Stimulated activated CD8-positive, alpha-beta memory T cell treated with anti-CD3 and anti-CD28 coated beads, Interleukin-15, amount 100 ng/mL, for 4 hours (primary cell): ENCODE measurements at places on chromosomes 7 and 10.

DNA sequence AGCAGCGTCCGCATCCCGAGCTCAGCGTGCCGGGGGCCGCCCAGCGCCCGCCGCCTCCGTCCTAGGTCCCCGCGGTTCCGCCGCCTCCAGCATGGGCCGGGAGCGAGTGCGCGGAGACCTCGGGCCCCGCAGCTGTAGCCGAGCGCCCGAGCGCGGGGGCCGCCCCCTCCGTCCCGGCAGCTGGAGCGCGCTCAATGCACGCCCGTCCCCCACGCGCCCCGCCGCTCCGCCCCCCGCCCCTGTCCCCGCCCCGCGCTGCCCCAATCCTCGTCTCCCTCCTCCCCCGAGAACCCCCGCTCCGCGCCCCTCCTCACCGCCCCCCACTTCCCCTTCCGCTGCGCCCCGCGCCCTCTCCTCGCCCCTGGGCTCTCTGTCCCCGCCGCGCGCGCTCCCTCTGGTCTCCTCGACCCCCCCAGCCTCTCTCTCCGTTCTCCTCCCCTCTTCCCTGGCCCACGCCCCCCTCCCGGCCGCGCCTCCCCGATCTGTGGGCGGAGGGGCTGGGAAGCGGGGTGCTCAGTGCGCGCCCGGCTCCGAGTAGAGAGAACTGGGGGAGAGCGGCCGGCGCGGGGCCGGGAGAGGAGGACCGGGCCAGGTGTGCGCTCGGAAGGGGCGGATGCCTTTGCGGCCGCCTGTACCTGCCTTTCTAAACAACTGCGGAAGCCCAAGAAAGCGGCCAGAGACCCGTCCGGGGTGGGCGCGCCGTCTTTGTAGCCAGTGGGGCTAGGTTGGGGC, at the start of gene VIPR2:
VIPR2 (minus strand) TSS at position 110 of the 732 bp plus-strand sequence; CDS start at position 14, 96 bp downstream.
- no peak for DNase-seq

DNA sequence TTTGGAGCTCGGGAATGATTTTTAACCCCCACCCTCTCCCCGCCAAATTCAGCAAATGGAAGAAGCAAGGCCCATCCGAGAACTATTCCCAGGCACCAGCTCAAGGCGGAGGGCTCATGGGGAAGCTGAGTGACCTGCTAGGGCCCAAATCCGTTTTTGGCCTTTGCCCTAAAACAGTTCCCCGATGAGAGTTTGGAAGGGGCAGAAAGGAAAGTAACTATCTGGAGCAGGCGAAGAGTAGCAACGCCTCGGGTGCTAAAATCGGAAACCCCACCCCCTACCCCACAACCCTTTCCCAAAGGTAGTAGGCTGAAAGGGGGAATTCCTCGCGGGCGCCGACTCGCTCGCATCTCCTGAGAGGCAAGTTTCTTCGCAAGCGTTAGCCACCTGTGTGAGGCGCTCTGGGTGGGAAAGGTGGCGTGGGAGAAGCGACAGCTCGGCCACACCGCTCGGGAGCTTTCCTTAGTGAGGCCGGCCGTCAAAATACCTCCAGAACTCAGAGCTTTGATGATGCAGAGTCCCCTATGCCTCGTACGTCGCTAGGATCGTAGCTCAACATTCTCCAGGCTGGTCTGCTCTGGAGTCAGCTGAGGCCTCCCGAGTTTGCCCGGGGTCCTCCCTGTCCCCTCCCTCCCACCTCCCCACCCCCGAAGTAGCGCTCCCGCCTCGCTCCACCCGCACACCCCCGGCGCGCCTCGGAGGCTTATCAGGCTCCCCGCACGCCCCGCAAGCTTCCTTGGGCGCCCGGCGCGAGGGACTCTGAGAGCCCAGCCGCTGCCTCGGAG, 642 bp upstream of the PRKG1 start:
- DNase-seq: no peak

GRCh38 chr10:130687566-130687965, 551.4 kb downstream of the GLRX3 start:
- no peak for DNase-seq

- DNase-seq: no peak
Observed at GRCh38 chr7:30162133-30162532, 27.3 kb downstream of the MTURN start.

- no peak for DNase-seq
Observed at GRCh38 chr7:156558198-156558597, 82.4 kb upstream of the RNF32 start.

DNA sequence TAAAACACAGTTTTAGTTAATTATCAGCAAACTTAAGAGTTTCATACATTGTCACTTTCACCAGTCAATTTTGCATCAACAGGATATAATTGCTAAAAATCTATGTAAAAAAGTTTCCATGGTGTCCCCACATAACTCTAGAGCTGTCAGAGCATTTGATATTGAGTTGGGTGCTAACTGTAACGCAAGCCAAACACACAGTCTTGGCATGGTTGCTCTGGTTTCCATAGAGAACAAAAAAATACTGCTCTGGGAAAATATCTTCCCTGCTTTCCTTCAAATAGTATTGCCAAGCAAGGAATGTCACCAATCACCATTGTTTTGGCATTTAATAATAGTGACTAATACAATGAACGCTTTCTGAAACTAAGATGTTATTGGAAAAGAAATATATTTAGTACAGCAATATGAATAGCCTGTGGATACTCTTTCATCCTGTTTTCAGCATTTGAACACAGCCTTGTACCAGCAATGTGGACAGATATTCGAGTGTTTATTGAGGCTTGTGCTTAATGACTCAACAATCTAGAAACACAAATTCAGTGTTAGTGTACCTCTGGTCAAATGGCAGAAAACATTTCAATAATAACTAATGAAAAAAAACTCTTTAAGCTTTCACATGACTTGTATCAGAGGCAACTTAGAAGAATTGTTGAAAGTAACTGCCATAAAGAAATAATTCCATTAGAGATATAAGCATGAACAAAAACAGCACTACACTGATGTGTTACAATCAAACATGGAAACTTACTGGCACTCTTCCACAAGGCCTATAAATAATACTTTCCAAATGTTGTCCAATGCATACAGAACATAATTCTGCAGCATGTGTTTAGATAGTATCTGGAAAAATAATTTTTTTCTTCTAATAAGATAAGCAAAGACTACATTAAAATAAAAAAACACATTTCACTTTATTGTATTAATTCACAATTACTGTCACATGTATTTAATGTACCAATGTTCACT, 1469.5 kb upstream of the CELF2 start:
- DNase-seq: no peak

GRCh38 chr7:80632139-80632538, 6.3 kb upstream of the CD36 start:
- no peak for DNase-seq

DNA sequence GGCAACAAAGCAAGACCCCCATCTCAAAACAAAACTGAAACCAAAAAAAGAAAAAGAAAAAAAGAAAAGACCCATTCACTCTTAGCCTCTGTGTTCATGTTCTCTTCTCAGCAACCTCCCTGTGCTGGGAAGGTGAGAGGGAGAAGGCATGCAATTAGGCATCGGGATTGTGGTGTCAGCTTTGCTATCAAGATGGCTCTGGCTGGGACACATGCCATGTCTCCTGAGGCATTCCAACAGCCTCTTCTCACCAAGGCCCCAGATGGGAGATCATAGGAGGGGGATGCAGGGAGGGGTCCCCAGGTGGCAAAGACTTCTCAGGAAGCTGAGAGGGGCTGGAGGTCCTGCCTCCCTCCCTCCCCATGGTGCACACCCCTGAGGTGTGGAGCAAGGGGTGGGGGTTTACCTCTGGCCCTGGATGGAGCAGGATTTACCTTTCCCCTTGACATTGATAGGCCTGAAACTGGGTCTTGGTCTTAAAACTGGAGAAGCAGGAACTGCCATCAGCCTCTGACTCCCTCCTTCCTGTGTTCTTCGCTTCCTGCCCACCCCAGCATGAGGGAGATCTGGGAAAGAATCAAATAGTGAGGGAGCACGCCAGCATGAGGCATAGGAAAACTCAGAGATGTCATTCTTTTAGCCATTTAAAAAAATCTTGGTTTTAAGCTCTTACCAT, 96.2 kb upstream of the DUSP5 start:
- DNase-seq: no peak

DNA sequence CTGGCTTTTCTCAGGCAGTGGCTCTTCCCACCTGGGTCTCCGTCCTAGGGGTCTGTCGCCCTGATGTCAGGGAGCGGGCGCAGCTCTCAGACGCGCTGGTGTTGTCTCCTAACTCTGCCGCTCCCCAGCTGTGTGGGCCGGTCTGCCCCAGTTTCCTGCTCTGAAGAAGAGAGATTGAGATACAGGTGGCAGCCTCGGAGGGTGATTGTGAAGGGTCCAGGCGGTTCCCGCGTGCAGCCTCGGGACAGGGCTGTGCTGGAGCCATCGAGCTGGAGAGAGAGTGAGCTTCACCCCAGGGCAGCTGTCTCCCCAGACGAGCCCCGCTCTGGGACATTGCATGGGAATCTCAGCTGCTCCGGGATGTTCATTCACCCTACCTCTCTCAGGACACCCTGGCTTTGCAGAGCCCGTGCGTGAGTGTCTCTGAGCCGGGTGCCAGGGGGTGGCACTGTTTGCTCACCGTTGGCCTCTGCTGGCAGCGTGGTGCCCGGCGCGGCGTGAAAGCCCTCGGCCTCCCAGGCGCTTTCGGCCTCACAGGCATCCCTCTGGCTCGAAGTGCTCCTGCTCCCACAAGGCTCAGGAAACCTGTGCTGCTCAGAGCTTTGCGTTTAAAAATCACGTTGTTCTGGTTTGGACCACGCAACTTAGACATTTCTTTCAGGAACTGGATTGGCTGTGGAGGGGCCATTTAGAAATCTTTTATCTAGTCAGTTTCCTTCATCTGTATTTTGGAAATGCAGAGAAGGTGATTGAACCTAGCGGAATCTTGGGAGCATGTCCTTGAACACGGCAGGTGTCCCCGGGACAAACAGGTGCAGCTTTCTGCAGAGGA, 33.8 kb upstream of the ZFAND2A start:
- DNase-seq: no peak
